ENCODE measurements at places on chromosomes 5 and 9. TPM values are rescaled to one million over a fixed set of nuclear protein-coding genes. Genes with fewer than 3 reads are reported as not detected.

DNA sequence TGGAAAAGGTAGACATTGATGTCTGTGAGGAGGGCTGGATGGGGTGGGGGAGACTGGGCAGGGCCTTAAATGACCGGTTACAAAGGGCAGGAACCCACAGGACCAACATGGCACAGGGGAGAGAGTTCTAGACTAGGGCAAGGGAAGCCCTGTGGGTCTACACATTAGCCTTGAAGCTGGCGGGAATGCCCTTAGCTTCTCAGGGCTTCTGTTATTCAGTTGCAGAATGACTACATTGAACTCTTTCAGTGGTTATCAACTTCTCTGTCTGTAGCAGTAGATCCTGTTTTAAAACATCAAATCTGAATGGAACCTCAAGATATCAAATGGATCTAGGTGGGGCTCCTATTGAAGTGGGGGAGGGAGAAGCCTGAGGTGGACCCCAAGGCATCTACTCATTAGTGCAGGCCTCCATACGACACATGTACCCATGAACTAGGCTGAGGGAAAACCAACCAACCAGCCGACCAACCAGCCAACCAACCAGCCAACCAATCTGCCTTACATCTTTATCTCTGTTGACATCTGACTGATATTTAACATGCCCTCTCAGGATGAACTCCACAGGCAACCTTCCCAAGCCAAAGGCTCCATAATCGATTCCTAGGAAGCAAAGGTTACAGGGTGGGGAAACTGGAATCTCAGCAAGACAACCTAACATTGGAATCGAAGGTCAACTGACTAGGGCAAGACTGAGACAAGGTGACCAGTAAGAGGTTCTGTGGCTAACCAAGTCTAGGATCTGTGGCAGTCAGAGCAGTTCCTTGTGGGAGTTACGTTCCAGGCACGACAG, 48.3 kb downstream of the DAP start:
- no peak overlapping the region for H3K4me3 ChIP-seq
- no peaks in the 10 kb centered on the region for H3K4me1 ChIP-seq
- H3K36me3 ChIP-seq, result no peaks in the 10 kb centered on the region
- no peak for DNase-seq
- no peak overlapping the region for H3K27ac ChIP-seq

- no peaks in the 10 kb centered on the region for H3K36me3 ChIP-seq
- no peaks in the 10 kb centered on the region for H3K27me3 ChIP-seq
These were observed 141.6 kb upstream of the ZNF608 start for GRCh38 chr5:124888050-124888506.

The TLR4 gene
- 3.5 TPM for total RNA-seq

The HACD4 gene
- 13.4 TPM for total RNA-seq

DNA sequence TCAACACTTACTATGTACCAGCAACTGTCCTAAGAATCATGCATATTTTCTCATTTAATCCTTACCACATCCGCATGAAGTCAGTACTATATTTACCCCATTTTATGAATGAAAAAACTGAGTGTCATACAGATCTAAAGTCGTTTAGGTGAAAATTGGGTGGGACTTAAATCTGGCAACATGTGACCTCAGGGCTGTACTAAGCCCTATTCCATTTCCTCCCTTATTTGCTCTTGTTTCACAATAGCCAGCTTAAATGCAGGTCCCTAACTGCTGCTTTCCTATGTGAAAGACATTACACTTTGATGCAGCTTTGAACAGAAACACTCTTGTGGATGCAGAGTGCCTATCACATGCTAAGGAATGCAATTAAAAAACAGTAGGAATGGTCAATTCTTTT, 2.5 kb upstream of the RAB14 start:
- no peaks in the 10 kb centered on the region for H3K27me3 ChIP-seq
- H3K36me3 ChIP-seq, result no peaks in the 10 kb centered on the region
- H3K27ac ChIP-seq, result no peak overlapping the region
- no peak overlapping the region for H3K4me3 ChIP-seq
- no peak for DNase-seq

- H3K36me3 ChIP-seq, result no peaks in the 10 kb centered on the region
- DNase-seq, result no peak
- no peak overlapping the region for H3K27ac ChIP-seq
- H3K4me3 ChIP-seq, result no peak overlapping the region
- no peaks in the 10 kb centered on the region for H3K27me3 ChIP-seq
These were observed 772.7 kb downstream of the SEMA5A start for GRCh38 chr5:8773046-8773615.

GRCh38 chr9:133026426-133026825, 4.4 kb upstream of the GTF3C5 start:
- H3K27ac ChIP-seq, result no peak overlapping the region
- DNase-seq, result no peak
- peaks cover 5% of the 10 kb centered on the region for H3K36me3 ChIP-seq
- no peaks in the 10 kb centered on the region for H3K27me3 ChIP-seq

DNA sequence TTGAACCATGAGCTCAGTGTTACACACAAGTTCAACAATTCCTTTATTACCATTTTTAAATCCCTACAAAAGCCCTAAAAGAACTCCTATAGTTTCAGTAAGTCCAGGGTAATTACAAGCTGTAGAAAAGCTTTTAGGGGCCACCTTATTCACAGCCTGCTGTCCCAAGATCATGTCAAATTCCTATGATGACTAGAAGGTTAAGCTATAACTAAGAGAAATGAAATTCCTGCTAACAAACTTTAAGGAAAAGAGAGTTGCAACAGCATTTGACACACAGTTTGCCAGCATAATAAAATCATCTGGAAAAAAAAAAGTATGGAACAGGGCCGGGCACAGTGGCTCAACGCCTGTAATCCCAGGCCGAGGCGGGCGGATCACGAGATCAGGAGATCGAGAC, 31.5 kb downstream of the TMEM245 start:
- H3K36me3 ChIP-seq, result peaks cover 12% of the 10 kb centered on the region
- no peaks in the 10 kb centered on the region for H3K4me1 ChIP-seq
- DNase-seq, result no peak
- H3K27me3 ChIP-seq, result no peaks in the 10 kb centered on the region

The MYOT gene
- total RNA-seq, result not detected

The FOXD1 gene
- total RNA-seq, result not detected

DNA sequence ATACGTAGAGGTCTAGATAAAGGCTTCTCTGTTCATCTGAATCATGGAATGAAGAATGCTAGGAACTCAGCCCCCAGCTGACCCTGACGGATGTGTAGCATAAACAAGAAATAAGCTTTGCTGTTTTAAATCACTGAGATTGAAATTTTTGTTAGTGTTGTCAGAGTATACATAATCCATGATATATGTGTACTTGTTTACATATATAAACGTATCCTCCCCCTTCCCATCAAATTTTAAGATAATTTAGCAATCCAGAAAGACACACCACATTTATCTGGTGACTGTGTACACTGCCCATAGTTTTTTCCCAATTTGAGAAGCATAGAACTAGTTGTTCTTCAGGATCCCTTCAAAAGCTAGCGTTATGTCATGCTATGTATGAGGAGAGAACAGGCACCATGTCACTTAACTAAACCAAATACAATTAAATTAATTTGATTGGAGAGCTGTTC, 80.8 kb upstream of the OSMR start:
- H3K27me3 ChIP-seq, result peaks cover 2% of the 10 kb centered on the region
- DNase-seq, result no peak
- H3K27ac ChIP-seq, result no peak overlapping the region
- no peak overlapping the region for H3K4me3 ChIP-seq
- H3K4me1 ChIP-seq, result no peaks in the 10 kb centered on the region
- no peaks in the 10 kb centered on the region for H3K36me3 ChIP-seq

The KCNN2 gene
- not detected for total RNA-seq

The CACNA1B gene
- total RNA-seq, result not detected

DNA sequence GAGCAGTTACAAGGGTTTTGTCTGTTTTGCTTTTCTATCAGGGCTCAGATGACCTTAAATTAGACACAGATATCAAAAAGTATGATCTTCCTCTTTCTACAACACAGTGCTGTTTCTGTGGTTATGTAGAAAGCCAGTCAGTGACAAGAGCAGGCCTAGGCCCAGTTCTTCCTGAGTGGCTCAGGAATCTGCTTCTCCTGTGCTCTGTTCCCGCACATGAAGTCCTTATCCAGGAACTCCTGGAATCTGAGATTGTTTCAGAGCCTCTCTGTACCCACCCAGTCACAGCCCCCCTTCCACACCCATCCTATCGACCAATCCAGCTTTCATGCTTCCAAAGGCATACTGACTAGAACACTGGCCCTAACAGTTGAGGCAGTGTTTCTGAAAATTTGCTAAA, 40.4 kb upstream of the SMU1 start:
- H3K4me1 ChIP-seq, result peaks cover 16% of the 10 kb centered on the region
- H3K4me3 ChIP-seq, result no peak overlapping the region
- no peaks in the 10 kb centered on the region for H3K27me3 ChIP-seq
- H3K27ac ChIP-seq, result no peak overlapping the region

- no peaks in the 10 kb centered on the region for H3K36me3 ChIP-seq
- H3K4me3 ChIP-seq, result no peak overlapping the region
- H3K4me1 ChIP-seq, result no peaks in the 10 kb centered on the region
- no peak for DNase-seq
- no peaks in the 10 kb centered on the region for H3K27me3 ChIP-seq
These were observed 47.5 kb upstream of the TLE4 start for GRCh38 chr9:79524266-79524665.

Data from naive thymus-derived CD4-positive, alpha-beta T cell (primary cell).